Stomach (tissue), 19 donors: ENCODE measurements at places on chromosomes 2 and 18. TPM values are rescaled to one million over a fixed set of nuclear protein-coding genes. Genes with fewer than 3 reads are reported as not detected.

The SDC1 gene
- 25.0 TPM for total RNA-seq

The COPS9 gene
- 80.9 TPM for total RNA-seq

The CPLX4 gene
- total RNA-seq, result not detected

DNA sequence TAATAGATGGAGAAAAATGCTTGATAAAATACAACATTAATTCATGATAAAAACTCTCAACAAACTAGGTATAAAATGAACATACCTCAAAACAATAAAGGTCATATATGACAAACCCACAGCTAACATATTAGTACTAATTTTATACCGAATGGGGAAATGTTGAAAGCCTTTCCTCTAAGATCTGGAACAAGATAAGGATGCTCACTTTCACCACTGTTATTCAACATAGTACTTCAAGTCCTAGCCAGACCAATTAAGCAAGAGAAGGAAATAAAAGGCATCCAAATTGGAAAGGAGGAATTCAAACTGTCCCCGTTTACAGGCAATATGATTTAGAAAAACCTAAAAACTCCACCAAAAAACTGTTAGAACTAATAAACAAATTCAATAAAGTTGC is 61.5 kb upstream of the CTIF start:
- H3K4me3 ChIP-seq, result no peak overlapping the region
- H3K36me3 ChIP-seq, result no peaks in the 10 kb centered on the region
- DNase-seq, result no peak
- H3K27me3 ChIP-seq, result no peaks in the 10 kb centered on the region

- no peaks in the 10 kb centered on the region for H3K36me3 ChIP-seq
- H3K4me3 ChIP-seq, result no peak overlapping the region
- H3K4me1 ChIP-seq, result peaks cover 5% of the 10 kb centered on the region
- no peaks in the 10 kb centered on the region for H3K27me3 ChIP-seq
Observed at GRCh38 chr2:11659115-11659475, 10.9 kb downstream of the NTSR2 start.

- DNase-seq, result no peak
- H3K27ac ChIP-seq, result no peak overlapping the region
- no peaks in the 10 kb centered on the region for H3K4me1 ChIP-seq
- H3K27me3 ChIP-seq, result no peaks in the 10 kb centered on the region
- H3K36me3 ChIP-seq, result no peaks in the 10 kb centered on the region
Observed at GRCh38 chr2:107340955-107341354, 455.0 kb upstream of the ST6GAL2 start.
